ENCODE measurements at places on chromosomes 3 and 15.

DNA sequence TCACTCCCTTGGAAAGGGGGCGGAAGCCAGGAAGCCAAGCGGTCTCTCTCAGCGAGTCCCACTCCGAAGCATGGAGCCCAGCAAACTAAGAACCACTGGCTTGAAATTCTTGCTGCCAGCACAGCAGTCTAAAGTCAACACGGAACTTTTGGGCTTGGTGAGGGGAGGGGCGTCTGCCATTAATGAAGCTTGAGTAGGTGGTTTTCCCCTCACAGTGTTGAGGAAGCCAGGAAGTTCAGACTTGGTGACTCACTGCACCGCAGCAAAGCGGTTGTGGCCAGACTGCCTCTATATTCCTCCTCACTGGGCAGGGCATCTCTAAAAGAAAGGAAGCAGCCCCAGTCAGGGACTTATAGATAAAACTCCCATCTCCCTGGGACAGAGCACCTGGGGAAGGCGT is 665.4 kb upstream of the CBLB start:
- DNase-seq: no peak

DNA sequence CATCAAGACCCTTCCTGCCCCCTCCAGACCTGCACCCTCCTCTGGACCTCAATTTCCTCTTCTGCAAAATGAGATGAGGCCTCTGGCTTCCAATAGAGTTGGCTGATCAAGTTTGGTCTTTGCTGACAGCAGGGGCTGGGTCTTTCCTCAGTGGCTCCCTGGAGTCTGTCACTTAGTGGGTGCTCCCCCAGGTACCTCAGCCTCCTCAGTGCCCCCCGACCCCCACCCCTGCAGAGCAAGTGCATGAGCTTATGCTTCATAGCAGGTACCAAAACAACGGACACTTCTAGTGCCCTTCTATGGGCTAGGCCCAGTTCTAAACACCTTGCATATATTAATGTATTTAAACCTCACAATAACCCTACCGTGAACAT is 6.9 kb upstream of the PLXND1 start:
- DNase-seq: no peak

- DNase-seq: no peak
These were observed 19.2 kb downstream of the ABTB1 start for GRCh38 chr3:127691974-127692373.

- DNase-seq: no peak
These were observed 21.2 kb upstream of the ZNF639 start for GRCh38 chr3:179301645-179302044.

DNA sequence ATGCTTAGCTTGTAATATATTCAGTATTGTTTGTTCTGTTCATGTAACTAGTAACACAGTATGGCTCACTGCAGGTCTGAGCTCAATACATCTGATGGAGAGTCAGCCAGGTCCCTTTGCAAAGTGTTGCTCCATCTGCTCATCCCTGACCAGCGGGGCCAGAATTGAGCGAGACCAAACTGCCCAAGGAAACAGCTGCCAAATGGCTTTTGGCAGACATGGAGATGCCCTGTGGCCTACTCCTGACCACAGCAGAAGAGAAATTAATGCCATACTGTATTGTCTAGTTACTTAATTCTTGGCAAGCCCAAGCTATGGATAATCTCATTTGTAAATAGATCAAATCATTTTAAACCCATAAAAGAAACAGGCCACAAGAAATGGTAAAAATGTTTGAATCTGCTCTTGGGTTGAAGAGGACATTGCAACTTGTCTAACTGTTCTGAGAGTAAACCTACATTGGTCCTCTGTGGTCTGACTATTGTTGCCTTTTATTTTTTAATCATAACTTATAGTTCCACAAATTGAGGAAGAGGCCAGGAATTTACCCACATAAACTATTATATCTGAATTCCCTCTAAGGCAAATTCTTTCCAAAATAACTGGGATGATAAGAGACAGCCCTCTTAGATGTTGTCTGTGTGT is 209.5 kb downstream of the EBLN2 start:
- DNase-seq: no peak

DNA sequence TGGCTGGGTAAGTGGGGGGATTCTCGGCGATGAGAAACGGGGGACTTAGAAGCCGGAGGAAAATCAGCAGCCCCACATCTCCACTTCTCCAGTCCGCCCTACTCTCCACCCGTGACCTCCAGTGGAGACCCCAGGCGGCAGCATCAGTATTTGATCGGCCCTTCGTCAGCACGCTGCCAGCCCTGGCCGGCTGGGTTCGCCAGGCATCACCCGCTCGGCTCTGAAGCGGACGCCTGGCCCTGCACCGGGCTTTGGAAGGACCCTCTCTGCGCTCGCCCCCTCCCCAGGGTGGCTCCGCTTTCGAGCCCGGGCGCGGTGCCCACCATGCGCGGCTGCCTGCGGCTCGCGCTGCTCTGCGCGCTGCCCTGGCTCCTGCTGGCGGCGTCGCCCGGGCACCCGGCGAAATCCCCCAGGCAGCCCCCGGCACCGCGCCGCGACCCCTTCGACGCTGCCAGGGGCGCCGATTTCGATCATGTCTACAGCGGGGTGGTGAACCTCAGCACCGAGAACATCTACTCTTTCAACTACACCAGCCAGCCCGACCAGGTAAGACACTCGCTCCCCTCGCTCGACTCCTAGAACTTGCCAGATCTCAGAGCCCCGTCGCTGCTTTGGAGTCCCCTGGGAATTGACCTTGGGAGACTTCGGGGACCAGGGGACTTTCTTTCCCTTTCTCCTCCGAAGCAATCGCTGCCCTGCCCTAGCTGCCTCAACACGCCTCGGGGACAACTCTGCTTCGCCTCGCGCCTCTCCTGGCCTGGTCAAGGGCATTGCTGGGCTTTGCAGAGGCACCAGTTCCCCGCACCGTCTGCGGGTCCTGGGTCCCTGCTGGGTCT is 561 bp downstream of the SIDT1 start:
- peak; percentile 19 for DNase-seq

GRCh38 chr3:72376956-72377710 is 471.1 kb downstream of the SHQ1 start:
- no peak for DNase-seq

GRCh38 chr3:48788544-48789162 is 59.0 kb downstream of the PRKAR2A start:
- DNase-seq: no peak

GRCh38 chr3:63689285-63689684 is 36.8 kb downstream of the SNTN start:
- no peak for DNase-seq

- DNase-seq: no peak
These were observed 1.2 kb upstream of the EIF3J start for GRCh38 chr15:44535523-44536301.

GRCh38 chr3:64600246-64600950 is 87.4 kb downstream of the ADAMTS9 start:
- DNase-seq: no peak

- DNase-seq: no peak
These were observed 8.2 kb downstream of the FILIP1L start for GRCh38 chr3:100106094-100106493.

DNA sequence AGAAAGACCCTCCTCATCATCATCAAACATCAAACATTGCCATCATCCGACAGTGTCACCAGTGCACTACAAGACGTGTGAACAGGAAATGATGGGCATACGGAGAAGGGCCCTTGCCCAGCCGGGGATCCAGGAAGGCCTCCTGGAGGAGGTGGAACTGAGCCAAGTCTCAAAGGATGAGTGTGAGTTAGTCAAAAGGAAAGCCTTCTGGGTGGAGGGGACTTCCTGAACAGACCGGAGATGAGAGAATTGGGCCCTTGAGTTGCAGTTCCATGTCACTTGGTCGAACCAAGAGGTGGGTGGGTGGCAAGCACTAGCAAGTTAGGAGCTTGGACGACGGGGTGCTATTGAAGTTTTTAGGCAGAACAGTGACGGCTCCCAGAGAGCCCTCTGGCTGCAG is 8.5 kb downstream of the SEMA4B start:
- no peak for DNase-seq

- DNase-seq: no peak
These were observed 50.4 kb downstream of the GHSR start for GRCh38 chr3:172397716-172398405.

DNA sequence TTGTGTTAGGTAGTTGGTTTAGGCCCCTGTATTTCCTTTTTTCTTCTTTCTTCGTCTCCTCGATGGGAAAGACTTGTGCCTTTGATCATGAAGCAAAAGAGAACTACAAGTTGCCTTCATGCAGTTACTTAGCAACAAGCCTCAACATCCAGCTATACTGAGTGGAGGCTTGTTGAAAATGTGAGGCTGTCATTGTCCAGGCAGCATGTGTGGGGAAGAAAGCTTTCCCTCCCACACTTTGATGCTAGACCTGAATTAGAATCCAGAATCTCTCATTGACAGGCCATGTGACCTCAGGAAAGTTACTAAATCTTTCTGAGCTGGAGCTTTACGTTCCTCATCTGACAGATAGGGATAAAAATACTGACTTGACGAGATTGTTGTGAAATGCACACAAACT is 23.7 kb downstream of the IFT122 start:
- no peak for DNase-seq

GRCh38 chr15:90988296-90988695 is 6.0 kb downstream of the PRC1 start:
- no peak for DNase-seq

GRCh38 chr3:128863560-128863959 is 15.9 kb upstream of the ACAD9 start:
- no peak for DNase-seq

DNA sequence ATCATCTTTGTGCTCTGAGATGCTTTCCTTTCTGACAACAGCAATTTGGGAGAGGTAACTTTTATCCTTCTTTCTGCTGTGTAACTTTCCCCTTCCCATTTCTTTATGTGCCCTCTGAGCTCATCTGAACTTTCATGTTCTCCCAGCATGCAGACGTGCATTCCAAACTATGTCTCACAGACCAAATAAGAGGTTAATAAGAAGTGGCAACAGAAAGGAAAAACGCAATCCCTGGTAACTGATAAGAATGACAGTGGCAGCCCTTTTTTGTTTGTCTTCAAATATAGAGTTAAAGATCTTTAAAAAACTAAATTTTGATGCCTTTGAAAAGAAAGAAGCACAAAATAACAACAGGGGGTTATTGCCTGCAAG is 533.4 kb downstream of the FOXP1 start:
- no peak for DNase-seq

- DNase-seq: no peak
These were observed 357.4 kb downstream of the ERC2 start for GRCh38 chr3:56110886-56111285.

GRCh38 chr3:2153053-2153452 is 54.4 kb downstream of the CNTN4 start:
- no peak for DNase-seq

- DNase-seq: no peak
These were observed 1.5 kb downstream of the CELF6 start for GRCh38 chr15:72318408-72318942.

- no peak for DNase-seq
These were observed 355.2 kb downstream of the FOXP1 start for GRCh38 chr3:71228156-71228866.

DNA sequence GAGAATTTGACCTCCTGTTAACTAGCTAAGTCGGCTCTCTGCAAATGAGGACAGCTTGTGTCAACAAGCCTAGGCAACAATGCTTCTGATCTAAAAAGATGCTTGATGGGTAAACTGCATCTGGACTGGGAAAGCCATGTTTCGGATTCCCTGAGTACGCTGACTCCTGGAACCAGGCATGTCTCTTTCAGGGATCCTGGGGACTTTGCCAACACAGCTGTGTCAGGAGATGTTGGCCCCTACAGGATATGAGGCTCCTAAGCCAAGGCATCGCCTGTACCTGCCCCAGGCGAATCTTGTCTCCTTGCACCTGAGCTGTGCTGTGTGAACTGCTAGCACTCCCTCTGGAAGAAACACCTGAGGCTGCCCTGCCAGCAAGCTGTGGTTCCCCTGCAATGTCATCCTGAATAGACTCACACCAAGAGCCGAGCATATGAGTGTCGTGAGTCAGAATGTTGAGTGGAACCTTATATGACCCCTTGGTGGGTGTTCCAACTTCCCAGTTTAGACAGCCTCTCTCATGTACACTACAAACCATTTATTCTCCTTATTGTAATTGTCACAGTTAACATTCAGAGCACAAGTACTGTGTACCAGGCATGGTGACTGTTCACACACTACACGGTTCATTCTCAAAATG is 17.0 kb downstream of the EOGT start:
- DNase-seq: no peak

GRCh38 chr3:54670201-54671000 is 257.5 kb downstream of the LRTM1 start:
- no peak for DNase-seq

DNA sequence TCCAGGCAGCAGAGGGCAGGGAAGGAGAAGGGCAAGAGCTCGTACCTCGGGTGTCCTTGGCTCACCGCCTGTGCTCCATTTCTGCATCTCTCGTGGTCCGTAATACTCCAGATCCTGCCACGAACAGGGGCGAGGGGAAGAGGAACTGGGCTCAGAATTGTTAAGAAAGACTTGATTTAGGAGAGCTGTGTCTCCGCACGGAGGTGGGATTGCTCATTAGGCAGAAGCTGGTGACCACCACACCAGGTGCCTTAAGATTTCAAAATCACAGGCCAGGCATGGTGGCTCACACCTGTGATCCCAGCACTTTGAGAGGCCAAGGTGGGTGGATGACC is 37.2 kb upstream of the BDH1 start:
- no peak for DNase-seq

DNA sequence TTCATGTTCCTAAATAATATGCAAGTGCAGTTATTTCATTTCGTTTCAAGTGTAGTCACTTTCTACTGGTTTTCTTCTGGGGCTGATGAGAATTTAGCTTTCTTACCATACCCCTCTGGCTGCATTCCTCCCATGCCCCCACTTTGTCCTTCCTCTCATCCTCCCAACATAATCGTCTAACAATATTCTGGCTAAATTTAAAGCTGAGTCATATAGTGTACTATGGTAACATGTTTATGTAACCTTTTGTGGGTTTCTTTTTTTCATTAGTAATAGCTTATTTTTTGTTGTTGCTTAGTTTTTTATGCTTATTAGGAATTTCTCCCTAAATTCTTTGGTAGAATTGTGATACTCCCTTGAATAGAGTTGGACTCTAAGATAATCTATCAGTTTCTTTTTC is 30.5 kb downstream of the DUT start:
- no peak for DNase-seq

DNA sequence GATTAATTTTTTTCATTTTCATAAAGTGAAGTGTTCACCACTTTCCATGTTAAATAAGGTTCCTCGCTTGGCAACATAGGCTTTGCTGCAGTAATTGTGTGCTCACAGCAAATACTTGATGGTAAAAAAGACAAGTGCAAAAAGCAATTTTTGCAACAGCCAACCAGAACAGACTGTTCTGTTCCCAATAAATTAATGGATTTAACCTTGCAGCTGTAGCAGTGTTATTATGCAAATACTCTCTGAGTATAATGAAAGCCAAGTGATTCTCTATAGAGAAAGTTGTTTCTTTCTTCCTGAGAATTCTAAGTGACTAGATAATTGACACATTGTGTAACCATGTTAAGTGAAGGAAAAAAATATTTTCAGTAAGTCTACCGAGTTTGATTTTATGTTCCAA is 183.7 kb upstream of the NAALADL2 start:
- no peak for DNase-seq

DNA sequence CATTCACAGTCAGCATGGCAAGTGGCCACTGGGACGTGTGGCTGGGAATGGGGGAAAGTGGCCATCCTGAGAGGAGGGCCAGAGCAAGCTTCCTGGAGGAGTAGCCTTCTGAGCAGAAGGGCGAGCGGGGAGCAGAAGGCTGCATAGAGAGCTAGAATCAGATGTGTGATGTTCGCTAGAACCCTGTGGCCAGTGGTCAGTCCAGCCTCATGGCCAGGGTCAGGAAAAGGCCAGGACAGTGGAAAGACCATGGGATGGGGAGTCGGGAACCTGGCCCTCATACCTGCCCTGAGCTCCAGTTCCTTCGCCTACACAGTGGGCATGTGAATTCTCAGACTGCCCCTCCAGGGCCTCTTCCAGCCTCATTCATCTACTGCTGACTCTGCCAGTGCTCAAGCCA is 102.4 kb downstream of the DNAJB8 start:
- no peak for DNase-seq

All from activated naive CD4-positive, alpha-beta T cell (primary cell).